Prostate gland (tissue), 2 donors: ENCODE measurements at places on chromosomes 1 and 21.

DNA sequence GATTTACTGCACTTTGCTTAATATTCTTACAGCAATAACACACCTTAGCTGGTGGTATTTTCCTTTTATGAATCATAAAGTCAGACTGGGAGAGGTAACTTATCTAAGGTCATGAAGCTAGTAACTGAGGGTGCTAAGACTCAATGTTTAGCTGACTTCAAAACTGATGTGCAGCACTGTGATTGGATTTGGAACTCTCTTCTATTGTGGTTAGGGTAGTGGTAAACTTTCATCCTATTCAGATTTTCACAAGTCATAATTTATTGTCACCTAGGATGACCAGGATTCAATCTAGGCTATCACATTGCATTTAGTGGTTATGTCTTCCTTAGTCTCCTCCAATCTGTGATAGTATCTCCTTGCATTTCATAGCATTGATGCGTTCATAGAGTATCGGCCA is 18.9 kb downstream of the EPB41 start:
- no peak for DNase-seq

- DNase-seq, result no peak
Observed at GRCh38 chr1:45373573-45373972, 33.3 kb upstream of the MUTYH start.

GRCh38 chr1:60394436-60394835 is 320.9 kb upstream of the C1orf87 start:
- DNase-seq, result no peak

DNA sequence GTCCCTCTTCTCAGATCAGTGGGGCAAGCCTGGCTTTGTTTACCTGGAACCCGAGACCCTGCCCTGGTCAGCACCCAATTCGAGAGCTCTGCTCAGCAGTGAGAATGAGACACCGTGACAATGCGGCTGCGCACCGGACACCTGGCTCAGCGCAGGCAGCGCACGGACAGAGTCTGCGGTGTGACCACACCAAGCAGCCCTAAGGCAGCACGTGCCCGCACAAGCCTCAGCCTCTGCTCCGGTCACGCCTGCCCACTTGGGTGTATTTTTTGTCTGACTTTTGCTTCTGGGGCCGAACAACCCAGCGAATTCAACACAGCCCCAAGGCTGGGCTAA is 4.7 kb downstream of the KRTAP10-8 start:
- no peak for DNase-seq

DNA sequence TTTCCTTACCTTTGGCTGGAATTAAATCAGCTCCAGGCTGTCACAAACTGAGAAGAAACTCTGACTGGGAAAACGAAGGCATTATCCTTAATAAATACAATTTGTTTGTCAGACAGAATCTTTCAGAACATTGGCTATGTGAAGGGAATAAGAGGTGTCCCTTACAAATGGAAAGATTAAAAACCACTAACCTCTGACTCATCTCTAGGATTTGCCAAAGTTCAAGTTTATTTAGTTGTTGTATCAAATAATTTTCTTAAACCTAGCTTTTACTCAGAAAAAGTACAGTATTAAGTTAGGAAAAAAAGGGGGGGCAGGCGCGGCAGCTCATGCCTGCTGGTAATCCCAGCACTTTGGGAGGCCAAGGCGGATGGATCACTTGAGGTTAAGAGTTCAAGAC is 15.7 kb downstream of the SERTAD4 start:
- no peak for DNase-seq

DNA sequence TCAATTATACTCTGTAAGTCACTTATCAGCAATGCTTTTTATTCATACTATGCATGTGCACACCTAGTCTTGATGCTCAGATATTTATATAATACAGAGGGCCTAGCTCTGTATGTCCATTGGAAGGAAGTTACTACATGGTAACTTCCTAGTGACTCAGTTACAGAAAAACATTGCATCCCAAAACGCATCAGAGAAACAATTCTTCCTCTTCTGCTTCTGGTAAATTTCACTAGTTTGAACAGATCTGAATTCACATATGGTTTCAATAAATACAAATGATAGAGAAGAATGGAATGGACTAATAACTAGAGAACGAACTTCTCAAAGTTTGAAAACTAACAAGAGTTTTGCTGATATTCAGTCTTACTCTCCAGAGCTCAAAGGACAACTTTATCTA is 811.3 kb upstream of the ADGRL2 start:
- DNase-seq, result no peak
